ENCODE measurements at places on chromosomes 5 and 9. TPM values are rescaled to one million over a fixed set of nuclear protein-coding genes. Genes with fewer than 3 reads are reported as not detected.

- no peak overlapping the region for H3K27ac ChIP-seq
- no peaks in the 10 kb centered on the region for H3K36me3 ChIP-seq
- no peak for DNase-seq
Observed at GRCh38 chr5:179437341-179438001, 92.2 kb upstream of the ADAMTS2 start.

GRCh38 chr5:16713386-16713928 is 96.7 kb upstream of the RETREG1 start:
- no peak for DNase-seq
- peak overlapping the region; percentile 47 for H3K4me3 ChIP-seq
- no peaks in the 10 kb centered on the region for H3K27me3 ChIP-seq
- peaks cover 20% of the 10 kb centered on the region for H3K4me1 ChIP-seq
- H3K36me3 ChIP-seq, result peaks cover 20% of the 10 kb centered on the region

GRCh38 chr9:88436379-88436778 is 48.1 kb downstream of the SPIN1 start:
- H3K36me3 ChIP-seq, result peaks cover 56% of the 10 kb centered on the region
- no peak overlapping the region for H3K27ac ChIP-seq
- H3K4me1 ChIP-seq, result no peaks in the 10 kb centered on the region
- DNase-seq, result no peak

GRCh38 chr5:150637245-150638052 is 3.0 kb upstream of the SYNPO start:
- H3K4me1 ChIP-seq, result peaks cover 76% of the 10 kb centered on the region
- H3K4me3 ChIP-seq, result no peak overlapping the region
- no peaks in the 10 kb centered on the region for H3K36me3 ChIP-seq
- DNase-seq, result no peak

DNA sequence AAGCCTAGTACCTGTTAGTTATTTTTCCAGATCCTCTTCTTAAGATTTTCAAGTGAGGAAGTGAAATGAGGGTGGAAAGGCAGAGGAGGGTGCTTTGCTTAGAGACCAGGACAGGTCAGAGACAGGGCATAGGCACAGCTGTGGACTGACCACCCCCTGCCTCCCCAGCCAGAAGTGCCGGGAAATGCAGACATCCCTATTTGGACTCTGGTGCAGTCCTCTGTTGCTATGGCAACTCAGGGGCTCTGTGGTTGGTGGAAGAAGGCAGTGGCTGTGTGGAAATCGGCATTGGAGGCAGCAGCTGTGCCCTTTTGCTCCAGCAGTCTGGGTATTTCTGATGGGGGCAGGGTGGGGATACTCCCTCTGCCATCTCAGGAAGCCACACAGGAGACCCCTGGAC is 43.3 kb upstream of the NDFIP1 start:
- H3K27ac ChIP-seq, result no peak overlapping the region
- no peak overlapping the region for H3K4me3 ChIP-seq
- H3K27me3 ChIP-seq, result no peaks in the 10 kb centered on the region
- no peaks in the 10 kb centered on the region for H3K4me1 ChIP-seq
- DNase-seq, result no peak
- H3K36me3 ChIP-seq, result no peaks in the 10 kb centered on the region

DNA sequence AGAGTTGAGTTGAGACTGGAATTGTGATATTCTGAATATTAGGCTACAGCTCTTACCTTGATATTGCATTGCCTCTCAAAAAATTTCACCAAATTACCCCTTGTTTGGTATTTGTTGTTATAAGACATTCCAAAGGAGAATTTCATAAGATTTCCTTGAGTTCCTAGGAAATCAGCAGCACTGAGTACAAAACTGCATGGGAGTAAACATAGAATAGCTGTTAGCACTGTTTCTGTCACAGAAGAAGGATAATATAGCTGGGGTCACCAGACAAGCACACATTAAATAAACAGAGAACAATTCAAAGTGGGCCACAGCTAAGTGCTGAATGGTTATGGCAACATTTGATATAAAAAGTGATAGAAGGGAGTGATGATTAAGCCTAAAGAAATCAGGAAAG is 724.3 kb downstream of the PRELID2 start:
- no peak for DNase-seq
- no peaks in the 10 kb centered on the region for H3K36me3 ChIP-seq
- H3K27ac ChIP-seq, result no peak overlapping the region
- no peaks in the 10 kb centered on the region for H3K4me1 ChIP-seq
- H3K27me3 ChIP-seq, result no peaks in the 10 kb centered on the region
- no peak overlapping the region for H3K4me3 ChIP-seq

- no peaks in the 10 kb centered on the region for H3K4me1 ChIP-seq
- no peak for DNase-seq
- no peak overlapping the region for H3K4me3 ChIP-seq
- H3K27me3 ChIP-seq, result no peaks in the 10 kb centered on the region
- no peak overlapping the region for H3K27ac ChIP-seq
- H3K36me3 ChIP-seq, result peaks cover 73% of the 10 kb centered on the region
Observed at GRCh38 chr5:122805481-122805880, 30.6 kb downstream of the SNX2 start.

DNA sequence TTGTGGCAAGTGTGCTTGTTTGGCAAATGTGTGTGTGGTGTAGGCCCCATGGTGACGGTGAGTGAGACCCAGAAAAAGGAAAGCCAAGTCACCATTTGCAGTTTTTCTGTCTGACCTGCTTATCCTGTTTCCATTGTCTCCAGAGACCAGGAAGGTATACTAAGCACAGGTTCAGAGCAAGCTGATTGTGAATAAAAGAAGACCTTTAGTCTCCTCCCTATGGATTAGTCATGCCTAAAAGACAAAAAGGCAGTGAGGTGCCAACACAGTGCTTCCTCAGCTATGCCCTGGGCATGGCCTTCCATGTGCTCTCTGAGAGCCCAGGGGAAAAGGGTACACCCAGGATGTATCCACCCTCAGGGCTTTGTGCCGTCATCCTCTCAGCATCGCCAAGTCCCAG is 49.2 kb upstream of the SHOC1 start:
- no peak for DNase-seq
- H3K27ac ChIP-seq, result no peak overlapping the region
- no peaks in the 10 kb centered on the region for H3K36me3 ChIP-seq
- H3K4me1 ChIP-seq, result peaks cover 19% of the 10 kb centered on the region
- H3K4me3 ChIP-seq, result no peak overlapping the region
- H3K27me3 ChIP-seq, result no peaks in the 10 kb centered on the region

The WNT8A gene
- not detected for total RNA-seq

DNA sequence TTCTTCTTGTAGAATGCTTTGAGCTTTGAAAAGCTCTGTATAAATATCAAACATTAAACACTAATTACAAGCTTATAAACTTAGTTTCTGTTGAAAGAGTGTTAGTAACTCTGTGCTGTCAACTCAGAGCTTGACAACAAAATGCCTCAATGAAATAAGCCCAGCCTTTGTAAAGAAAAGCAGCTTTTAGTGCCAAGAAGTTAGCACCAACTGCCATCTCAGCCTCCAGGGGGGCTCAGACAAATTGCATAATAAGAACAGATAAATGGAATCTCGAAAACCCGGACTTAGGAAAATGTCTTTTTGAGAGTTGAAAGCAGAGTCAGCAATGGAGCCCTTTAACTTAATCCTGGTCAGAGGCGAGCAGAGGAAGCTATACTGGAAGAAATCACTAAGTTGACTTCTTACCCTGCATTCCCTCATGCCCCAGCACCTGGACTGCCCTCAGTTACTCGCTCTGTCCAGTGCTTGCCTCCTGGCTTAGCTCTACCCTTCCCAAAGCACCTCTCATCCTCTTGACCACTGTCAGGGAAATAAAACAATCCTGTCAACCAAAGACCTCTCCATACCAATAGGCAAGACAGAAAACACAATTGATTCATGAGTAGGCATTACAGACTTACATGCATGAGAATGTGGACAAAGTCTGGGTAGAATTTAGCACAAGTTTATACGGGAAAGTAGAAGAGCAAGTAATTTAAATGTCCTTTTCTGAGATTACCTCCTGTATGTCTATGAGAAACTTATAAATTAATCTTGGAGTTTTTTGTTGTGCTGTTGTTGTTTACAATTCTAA is 352.7 kb downstream of the ZNF608 start:
- no peak for DNase-seq
- no peaks in the 10 kb centered on the region for H3K27me3 ChIP-seq
- no peak overlapping the region for H3K4me3 ChIP-seq
- H3K4me1 ChIP-seq, result no peaks in the 10 kb centered on the region

The FBP1 gene
- total RNA-seq, result 4.6 TPM

DNA sequence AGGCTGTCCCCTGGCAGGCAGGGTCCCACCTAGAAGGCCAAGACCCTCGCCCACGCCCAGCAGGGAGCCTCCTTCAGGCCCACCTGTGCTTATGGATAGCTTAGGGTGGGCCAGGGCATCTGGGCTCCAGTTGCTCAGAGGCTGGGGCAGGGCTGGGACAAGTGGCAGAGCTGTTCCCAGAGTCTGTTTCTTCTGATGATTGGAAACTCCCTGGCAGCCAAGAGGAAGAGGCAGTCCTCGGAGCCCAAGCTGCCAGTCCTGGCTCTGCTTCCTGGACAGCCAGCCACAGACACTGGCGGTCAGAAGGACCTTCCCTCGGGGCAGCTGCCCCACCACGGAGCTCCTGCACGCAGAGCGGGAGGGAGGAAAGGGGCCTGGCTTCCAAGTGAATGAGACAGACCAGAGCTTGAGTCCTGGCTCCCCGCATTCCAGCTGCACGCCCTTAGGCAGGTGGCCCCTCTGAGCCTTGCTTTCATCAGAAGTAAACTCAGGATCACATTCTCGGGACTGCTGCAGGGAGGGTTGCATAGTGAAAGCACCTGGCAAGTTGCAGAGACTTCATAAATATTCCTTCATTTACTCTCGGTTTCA is 37.9 kb upstream of the GABRP start:
- peaks cover 24% of the 10 kb centered on the region for H3K4me1 ChIP-seq
- H3K27me3 ChIP-seq, result no peaks in the 10 kb centered on the region
- H3K4me3 ChIP-seq, result no peak overlapping the region
- no peaks in the 10 kb centered on the region for H3K36me3 ChIP-seq

DNA sequence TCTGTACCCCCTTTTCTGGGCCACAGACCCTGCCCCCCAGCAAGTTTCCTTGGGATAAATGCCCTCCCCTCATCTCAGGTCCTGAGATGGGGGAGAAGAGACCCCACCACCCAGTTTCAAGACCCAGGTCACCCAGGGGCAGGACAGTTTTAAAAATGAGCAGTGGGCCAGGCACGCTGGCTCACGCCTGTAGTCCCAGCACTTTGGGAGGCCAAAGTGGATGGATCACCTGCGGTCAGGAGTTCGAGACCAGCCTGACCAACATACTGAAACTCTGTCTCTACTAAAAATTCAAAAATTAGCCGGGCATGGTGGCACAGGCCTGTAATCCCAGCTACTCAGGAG is 6.1 kb downstream of the PTGES2 start:
- H3K4me3 ChIP-seq, result no peak overlapping the region
- H3K27me3 ChIP-seq, result no peaks in the 10 kb centered on the region
- DNase-seq, result no peak
- H3K27ac ChIP-seq, result no peak overlapping the region

The SLC6A18 gene
- total RNA-seq, result not detected

The PCDHA12 gene
- total RNA-seq, result 3.3 TPM

- no peaks in the 10 kb centered on the region for H3K4me1 ChIP-seq
- peaks cover 30% of the 10 kb centered on the region for H3K27me3 ChIP-seq
- no peak overlapping the region for H3K27ac ChIP-seq
- H3K4me3 ChIP-seq, result no peak overlapping the region
- DNase-seq, result no peak
Observed at GRCh38 chr9:138042640-138043039, 165.1 kb downstream of the CACNA1B start.

GRCh38 chr9:93100276-93100636 is 4.2 kb downstream of the CARD19 start:
- DNase-seq, result no peak
- H3K4me3 ChIP-seq, result no peak overlapping the region
- H3K36me3 ChIP-seq, result no peaks in the 10 kb centered on the region
- H3K4me1 ChIP-seq, result peaks cover 40% of the 10 kb centered on the region
- H3K27me3 ChIP-seq, result no peaks in the 10 kb centered on the region

DNA sequence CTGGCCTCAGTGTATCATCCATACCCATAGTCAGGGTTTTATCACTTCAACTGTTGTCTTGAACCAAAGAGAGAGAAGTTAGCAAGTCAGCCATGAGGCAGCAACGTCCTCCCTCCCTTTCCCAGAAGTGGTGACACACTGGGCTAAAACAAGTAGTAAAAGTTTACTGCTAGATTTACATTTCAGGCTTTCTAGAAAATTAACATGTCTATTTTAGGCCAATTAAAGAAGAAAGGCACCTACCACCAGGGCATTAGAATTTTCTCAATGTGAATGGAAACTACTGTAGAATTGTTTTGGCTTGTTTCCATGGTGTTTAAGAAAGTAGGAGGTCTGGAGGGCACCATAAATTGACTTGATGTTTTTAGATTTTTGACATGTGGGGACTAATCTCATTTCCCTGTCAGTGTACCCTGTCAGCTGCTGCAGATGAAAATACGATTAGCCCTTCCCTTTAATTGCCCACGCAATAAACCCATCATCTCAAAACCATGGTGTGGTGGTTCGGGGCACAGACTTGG is 121.8 kb upstream of the ELL2 start:
- DNase-seq, result no peak
- no peaks in the 10 kb centered on the region for H3K27me3 ChIP-seq
- H3K27ac ChIP-seq, result no peak overlapping the region
- H3K4me3 ChIP-seq, result no peak overlapping the region
- H3K36me3 ChIP-seq, result no peaks in the 10 kb centered on the region
- H3K4me1 ChIP-seq, result peaks cover 4% of the 10 kb centered on the region

The ADRB2 gene
- 6.1 TPM for total RNA-seq

DNA sequence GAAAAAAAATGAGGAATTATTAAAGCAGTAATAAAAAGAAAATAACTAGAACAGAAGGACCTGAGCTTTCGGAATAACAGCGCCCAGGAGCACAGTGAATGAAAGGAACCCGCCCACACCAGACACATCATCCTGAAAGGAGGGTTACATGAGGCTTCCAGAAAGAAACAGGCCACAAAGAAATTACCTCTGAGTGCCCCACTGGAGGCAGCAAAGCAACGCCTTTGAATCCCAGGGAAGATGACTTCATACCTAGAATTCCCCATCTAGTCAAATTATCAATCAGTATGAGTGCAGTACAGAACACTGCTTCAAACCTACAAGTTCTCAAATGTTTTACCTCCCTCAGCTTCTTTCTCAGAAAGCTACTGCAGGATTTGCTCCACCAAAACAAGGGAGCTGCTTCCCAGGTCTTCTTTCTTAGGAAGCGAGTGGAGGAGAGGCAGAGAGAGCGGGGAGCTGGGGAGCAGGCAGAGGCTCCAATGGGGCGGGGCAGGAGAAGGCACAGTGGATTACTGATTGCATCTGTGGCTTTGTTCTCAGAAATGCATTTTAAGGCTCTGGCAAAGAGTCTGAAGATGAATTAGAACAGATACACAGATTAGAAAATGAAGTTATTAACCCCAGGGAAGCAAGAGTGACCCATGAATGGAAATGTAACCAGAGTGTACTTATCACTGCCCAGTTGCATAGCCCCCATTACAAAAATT is 87.1 kb downstream of the SEMA4D start:
- peaks cover 5% of the 10 kb centered on the region for H3K4me1 ChIP-seq
- peaks cover 2% of the 10 kb centered on the region for H3K36me3 ChIP-seq
- no peak for DNase-seq
- H3K27ac ChIP-seq, result no peak overlapping the region
- no peak overlapping the region for H3K4me3 ChIP-seq
